ENCODE measurements at places on chromosomes 2 and 18.

DNA sequence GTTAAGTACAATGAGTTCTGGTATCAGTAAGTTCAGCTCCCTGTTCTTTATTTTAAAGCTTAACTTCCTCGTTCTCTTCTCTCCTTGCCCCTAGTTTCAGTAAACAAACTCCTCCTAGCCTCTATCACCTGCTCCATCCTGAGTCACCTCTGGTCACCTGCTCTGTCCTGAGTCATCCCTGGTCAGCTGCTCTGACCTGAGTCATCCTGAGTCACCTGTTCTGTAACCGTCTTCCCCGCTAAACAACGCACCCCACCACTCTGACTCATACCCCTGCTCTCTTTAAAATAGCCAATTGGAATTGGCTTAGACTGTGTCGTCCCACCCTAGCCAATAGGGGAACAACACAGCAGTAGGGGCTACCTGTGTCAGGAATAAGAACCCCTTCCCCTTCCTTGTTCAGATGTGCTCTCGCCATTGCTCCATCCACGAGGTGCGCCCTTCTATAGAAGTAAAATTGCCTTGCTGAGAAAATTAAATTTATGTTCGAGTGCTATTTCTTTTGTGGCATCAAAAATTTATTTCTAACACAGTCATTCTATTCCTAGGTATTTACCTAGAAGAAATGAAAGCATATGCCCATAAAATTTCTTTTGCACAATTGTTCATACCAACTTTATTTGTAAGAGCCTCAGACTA is 24.9 kb upstream of the RMND5A start:
- DNase-seq, result no peak

- DNase-seq, result no peak
Measured at GRCh38 chr2:18762667-18763066, 173.3 kb upstream of the NT5C1B start.

GRCh38 chr2:88628571-88628939 is 1.3 kb upstream of the EIF2AK3 start:
- DNase-seq, result no peak

DNA sequence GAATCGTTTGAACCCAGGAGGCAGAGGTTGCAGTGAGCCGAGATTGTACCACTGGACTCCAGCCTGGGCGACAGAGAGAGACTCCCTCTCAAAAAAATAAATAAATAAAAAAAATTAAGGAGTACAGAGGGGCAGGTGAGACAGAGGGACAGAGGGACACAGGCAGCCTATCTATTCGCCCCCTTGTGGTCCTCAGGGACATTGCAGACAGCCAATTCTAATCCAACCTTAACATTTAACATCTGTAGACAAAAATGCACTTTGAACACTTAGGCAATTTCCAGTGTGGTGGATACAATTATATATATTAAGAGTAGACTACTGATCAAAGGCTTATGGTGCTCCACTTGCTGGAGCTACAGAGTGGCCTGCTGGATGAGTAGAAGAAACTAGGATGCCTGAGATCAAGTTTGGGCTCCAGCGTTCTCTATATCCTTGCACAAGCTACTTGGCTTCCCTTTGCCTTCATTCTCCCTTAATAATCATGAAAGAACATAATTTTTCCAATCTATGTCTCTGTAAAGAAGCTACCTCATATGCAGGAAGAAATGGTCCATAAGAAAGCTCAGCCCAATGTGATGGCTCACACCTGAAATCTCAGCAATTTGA is 8.2 kb upstream of the SMARCAL1 start:
- DNase-seq, result no peak

DNA sequence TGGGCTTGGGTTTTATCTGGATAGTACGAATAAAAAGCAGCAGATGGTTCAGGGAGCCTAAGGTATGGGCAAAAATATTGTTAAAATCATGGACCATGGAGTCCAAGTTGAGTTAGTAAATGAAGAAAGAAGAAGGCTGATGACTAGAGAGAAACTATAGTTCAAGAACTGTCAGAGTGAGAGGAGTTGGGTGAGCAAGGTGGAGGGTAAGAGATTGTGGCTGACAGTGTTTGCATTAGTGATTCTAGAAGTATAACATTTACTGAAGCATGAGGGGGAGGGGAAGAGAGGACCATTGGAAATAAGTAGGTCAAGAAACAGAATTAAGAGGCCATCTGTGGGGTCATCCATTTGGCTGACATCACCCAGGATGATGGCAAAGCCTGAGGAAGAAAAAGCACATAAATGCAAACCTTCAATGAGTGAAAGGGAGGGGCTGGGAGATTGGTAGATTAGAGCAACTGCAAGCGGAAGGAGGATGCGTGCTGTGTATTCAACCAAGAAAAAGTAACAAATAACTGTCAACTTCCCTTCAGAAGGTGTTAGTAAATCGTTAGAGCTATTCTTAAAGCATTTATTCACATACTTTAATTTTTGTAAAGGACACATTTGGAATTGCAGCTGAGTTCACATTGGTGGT is 392.8 kb downstream of the TSN start:
- no peak for DNase-seq

DNA sequence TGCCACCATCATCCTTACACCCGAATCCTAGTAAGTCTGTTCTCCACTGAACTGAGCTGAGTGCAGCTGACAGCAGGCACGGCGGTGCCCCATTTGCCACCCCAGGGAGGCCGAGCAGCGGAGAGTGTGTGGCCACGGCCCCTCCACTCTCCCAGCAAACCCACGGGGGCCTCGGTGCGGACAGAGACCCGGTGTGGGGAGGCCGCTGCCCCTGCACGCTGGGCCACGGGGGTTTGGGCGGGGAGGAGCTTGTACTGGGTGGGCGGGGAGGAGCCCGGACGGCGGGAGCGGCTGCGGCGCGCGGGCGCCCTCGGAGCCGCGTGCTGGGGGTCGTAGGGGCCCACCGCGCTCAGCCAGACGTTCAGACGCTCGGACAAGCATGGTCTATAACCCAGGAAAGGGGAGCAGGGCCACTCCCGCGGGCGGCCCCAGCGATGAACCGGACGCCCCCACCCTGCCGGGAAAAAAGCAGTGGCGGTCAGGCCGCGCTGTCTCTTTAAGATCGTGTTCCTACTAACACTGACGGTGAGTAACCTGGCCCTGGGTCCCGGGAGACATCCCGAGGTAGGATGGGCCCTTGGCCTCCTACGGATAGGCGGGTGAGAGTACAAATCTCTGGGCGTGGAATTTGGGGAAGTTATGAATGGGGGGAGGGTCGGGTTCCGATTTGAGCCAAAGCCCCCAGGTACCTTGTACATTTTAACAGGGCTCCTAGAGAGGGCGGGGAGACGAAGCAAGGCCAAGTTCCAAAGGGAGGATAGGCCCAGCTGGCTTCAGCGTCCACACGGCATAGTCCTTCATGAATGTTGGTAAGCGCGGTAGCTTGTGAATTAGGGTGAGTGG is at the start of gene ITPRIPL1:
TSS of gene ITPRIPL1 (plus strand) at position 277 of the 843 bp plus-strand sequence. CDS start at position 800, 523 bp downstream.
- no peak for DNase-seq

DNA sequence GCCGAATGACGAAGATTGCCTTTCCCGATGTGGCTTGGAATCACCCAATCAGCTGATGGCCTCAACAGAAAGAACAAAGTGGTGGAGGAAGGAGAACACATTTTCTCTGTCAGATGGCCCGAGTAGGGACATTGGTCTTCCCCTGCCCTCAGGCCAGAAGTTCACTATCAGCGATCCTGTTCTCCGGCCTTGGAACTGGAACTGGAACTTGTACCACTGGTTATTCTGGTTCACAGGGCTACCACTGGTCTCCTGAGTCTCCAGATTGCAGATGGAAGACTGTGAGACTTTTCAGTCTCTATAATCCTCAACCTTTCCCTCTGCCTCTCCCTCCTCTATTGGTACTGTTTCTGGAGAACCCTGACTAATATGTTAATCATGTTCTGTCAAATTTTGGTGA is 180.4 kb downstream of the ANKRD30B start:
- DNase-seq, result no peak

- no peak for DNase-seq
Measured at GRCh38 chr2:174546519-174547506, 50.8 kb downstream of the WIPF1 start.

DNA sequence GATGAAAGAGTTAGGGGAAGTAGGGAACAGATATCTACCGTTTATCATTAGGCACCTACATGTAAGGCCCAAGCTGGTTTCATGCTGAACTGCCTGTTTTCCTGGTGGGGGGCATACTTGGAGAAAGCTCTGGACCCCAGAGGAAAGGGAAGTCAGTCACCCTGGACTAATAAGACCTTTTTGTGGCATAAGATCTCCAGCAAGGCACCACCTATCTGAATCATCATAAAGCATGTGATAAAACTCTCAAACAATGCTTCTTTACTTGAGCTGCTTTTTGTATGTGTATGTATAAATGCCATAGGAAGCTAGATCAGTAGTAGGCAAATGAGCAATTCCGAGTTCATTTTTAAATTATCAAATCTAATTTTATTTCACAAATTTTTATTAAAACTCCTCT is 104.8 kb downstream of the TANC1 start:
- DNase-seq, result no peak

GRCh38 chr2:127070221-127070620 is 36.7 kb downstream of the BIN1 start:
- no peak for DNase-seq

DNA sequence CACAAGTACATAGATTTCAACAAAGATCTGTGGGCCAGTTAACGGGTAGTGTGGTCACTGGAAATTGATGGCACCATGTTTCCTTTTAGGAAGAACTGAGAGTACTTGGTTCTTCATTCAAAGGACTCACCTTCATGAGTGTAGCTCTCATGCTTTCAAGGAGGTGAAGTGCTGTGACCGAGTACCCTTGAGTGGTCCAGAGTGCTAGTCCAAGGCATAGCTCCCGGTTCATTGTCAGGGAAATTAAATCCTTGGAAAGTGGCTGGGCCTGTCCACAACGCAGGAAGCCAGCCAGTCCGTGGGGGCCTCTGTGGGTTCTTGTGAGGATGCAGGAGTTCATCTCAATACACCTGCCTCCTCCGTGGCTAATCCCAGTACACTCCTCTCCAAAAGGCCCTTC is 295.1 kb downstream of the GALR1 start:
- no peak for DNase-seq

- DNase-seq, result no peak
Measured at GRCh38 chr2:71067567-71068217, 756 bp upstream of the NAGK start.

DNA sequence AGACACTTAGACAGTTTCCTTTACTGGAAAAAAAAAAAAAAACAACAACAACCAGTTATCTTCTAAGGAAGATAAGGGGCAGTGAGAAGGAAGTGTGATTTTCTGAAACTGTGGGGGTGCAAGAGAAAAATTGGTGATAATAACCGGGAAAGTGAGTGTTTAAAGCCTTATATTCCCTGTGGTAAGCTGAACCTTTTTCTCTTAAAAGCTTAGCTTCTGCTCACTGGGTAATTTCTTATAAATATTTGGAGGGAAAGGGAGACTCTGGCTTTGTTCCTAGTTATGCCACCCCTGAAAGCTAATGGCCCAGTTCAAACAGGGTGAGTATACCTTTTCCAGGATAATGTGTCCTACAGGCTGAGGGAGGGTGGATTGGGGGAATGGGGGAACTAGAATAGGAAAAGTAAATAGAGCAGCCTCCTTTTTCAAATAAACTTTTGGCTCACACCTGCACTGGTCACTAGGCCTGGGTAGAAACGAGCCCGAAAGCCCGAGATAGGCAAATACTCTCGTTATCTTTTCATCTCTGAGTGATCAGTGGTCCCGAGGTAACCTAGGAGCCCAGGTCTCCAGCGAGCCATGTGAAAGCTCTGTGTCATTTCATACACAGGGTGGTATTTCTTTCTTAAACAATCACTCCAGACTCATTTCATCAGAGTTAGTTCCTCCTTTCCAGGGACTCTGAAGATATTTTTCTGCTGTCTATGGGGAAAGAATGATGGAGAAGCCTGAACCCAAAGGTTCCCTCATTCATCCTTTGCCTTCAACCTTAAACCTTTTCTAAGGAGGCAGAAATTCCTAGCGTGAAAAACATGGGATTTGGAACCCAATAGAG is 15.5 kb upstream of the SRBD1 start:
- no peak for DNase-seq

DNA sequence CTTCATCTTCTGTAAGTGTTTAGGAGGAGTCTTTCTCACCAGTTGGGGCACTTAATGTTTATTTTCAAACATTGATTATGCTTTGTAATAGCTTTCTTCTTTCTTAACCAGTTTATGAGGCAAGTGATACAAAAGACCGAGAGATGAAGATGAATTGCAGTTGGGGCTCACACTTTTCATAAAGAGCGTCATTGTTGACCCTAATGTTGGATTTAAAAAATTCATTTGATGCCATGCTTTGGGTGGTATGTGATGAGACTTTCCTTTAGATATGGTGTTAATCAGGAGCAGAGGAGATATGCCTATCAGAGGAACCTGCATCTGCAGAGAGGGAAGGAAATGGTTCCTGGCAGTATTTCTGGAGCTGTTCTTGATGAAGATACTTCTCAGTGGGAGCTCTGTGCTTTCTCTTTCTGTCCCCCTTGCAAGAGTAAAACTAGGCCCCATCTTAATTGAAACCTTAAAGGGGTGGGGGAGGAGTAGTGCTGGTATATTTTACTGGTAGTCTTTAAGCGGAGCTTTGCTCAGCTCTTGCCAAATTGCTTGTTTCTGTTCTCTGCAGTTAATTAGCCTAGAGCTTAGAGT is 2.3 kb downstream of the EML4 start:
- no peak for DNase-seq

All from sciatic nerve (tissue), 2 donors.